Activated effector memory CD4-positive, alpha-beta T cell treated with anti-CD3 and anti-CD28 coated beads, Interleukin-2, amount 50 U/mL, for 16 hours (primary cell): ENCODE measurements at places on chromosomes 4 and X.

DNA sequence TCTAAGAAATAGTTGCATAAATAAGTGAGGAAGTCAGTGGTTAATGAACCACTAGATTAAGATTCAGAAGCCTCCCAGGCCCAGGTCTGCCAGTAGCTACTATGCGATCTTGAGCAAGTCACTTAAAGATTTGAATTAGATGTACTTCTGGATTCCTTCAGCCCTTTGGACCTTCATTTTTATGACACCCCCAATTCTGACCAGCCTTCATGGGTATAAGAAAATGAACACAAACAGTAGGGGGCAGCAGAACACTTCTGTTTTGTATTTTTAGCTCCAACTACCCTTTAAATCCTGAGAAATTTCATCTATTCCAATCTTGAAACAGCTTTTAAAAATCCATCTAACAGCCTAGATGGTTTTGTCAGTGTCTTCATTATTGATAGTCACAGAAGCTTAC is 19.0 kb downstream of the TMEM47 start:
- no peak for DNase-seq

DNA sequence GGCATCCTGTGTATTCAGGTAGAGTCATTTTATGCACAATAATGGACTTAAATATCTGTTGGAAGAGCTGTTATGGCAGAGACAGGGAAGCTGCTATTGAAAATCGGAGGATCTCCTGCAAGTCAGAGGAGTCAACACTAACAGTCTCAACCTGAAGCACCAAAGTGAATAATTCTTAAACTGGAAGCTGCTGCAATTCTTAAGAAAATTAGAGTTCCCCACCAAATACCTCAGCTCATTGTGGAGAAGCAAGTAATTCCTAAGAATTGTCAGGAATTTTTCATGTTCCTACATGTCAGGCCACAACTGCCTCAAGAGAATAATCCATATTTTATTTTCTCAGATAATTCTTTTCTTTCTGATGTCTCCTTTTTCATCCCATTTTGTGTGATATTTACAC is 892.6 kb upstream of the LCORL start:
- no peak for DNase-seq

DNA sequence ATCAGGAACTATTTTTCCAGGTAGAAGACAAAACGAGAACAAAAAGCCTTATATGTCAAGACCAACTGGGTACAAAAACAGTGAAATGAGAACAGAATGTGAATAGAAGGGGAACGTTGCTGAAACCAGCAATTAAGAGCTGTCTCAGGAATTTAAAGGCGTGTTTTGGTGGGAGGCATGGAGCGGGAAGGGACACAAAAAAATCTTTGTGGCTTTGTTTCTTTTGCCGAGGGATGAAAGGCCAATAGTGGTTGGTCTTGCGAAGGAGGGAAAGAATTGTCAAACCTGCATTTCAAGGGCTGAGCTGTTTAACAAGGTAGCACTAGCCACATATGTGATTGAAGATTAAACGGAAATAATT is 103.8 kb downstream of the USP46 start:
- no peak for DNase-seq

DNA sequence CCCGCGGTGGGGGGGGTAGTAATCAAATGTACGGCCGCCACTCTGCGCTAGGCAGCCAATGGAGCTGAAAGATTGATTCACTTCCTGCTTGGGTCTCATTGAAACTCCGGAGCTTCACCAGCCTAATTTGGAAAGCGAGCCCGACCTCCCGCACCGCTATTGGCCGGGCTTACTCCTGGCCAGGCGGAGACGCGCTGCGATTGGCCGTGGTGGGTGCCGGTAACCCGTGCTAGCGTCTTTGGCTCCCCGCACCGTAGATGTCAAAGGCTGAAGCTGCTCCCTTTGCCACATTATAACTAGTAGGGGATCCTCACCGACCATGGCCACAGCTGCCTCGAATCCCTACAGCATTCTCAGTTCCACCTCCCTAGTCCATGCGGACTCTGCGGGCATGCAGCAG is at the start of gene POU3F4:
Gene POU3F4 (plus strand): TSS at position 285 of the 400 bp plus-strand sequence. CDS start 35 bp downstream, at position 320.
- no peak for DNase-seq

DNA sequence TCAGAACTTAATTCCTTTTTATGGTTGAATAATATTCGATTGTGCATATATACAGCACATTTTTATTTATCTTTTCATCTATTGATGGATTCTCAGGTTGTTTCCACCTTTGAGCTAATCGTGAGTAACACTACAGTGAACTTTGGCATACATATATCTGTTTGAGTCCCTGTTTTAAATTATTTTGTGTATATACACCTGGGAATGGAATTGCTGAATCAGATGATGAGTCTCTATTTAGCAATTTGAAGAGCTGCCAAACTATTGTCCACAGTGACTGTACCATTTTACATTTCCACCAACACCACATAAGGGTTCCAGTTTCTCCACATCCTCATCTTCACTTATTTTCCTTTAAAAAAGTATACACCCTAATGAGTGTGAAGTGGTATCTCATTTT is 166.2 kb upstream of the FGF13 start:
- DNase-seq, result no peak

GRCh38 chr4:186808630-186809018 is 85.0 kb upstream of the FAT1 start:
- no peak for DNase-seq

GRCh38 chr4:108988464-108989195 is 225.8 kb upstream of the ETNPPL start:
- DNase-seq, result no peak

DNA sequence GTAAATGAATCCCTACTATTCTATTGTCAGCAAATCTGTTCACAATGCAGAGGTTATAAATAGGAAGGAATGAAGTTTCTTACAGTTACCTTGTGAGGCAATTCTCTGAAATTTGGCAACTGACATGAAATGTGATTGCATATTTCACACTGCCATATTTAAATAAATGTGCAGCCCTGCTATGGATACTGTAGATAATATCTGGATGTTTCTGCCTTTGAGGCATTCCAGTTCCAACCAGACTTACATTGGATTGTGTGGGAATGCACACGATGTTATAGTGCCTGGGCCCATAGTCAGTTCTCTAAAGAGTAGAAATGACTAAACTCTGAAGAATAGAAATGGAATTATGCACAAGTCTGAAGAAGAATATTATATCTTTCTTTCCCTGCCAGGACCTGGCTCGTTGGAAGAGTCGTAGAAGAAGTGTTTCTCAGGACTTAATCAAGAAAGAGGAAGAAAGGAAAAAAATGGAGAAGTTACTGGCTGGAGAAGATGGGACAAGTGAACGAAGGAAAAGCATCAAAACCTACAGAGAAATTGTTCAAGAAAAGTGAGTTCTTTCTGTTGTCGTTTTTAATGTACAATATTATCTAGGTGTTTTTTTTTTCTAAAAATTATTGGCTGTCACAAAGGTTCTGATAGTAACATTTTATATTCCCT is 102.7 kb downstream of the PHOX2B start:
- no peak for DNase-seq
